Bronchial epithelial cell (primary cell): ENCODE measurements at places on chromosomes 11 and 22. TPM values are rescaled to one million over a fixed set of nuclear protein-coding genes. Genes with fewer than 3 reads are reported as not detected.

Gene GAL3ST1
- total RNA-seq = 0.13 and 0.26 TPM in 2 replicates

Gene KCNJ1
- under 0.01 TPM in 1 of 2 replicates, not detected in the other for total RNA-seq

Gene KIAA1671
- total RNA-seq = 14.7 and 24.2 TPM in 2 replicates

Gene HSPB2
- not detected in 2 replicates for total RNA-seq

Gene GAS2
- 1.1 and 1.8 TPM in 2 replicates for total RNA-seq

GRCh38 chr22:41911001-41911611 lies 3.8 kb downstream of the SHISA8 start:
- no peak for DNase-seq

DNA sequence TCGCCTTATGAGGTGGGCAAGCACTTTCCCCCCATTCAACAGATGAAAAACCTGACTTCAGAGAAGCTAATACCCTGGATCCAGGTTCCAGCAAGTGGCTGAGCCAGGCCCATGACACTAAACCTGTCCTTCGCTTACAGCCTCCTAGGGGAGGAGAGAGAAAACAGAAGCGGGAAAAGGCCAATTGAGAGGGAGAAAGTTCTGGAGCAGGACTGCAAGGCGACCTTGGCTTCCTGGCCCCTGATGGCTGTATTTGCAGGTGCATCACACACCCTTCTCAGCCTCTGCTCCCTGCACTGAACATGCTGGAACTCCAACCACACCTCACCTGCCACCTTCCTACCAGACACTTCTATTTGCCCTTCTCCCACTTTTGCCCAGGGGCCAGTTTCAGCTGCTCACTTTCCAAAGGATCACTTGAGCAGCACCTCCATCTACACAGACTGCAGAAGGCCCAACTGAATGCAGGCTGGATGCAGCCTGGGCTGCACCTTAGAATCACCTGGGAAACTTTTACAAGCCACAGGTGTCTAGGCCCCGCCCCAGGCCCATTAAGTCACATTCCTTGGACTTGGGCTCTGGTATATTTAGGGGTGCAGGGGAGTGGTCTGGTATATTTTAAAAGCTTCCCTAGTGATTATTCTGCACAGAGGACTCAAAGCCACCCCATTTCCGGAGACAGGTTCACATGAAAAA lies 14.3 kb upstream of the ADA2 start:
- DNase-seq = no peak

DNA sequence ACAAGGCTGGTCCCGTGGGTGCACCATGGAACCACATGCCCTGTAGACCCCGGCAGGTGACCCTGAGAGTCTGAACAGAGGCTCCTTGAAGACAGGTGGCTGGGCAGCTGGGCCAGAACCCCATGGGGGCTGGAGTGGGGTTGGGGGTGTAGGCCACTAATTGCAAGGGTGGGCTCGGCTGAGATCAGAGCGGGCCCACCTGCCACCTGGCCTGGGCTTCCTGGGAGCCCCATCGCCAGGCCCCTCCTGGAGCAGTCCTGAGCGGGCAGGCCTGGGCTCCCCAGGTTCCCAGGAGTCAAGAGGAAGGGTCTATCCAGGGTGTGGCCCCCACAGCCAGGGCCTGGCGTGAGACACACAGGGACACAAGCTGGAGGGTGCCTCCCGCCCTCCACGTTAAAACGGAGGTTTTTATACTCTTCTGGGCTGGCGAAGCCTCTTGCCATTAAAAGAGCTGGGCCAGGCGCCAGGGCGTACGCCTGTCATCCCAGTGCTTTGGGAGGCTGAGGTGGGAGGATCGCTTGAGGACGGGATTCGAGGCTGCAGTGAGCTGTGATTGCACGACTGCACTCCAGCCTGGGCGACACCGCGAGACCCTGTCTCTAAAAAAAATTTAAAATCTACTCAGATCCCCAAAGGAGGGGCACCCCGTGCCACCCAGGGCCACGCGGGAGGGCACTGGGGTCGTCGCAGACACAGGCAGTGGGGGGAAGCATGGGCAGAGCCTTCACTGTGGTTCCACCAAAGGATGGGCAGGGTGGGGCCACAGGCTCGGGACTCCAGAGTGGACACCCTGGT lies 4.8 kb upstream of the TRABD start:
- DNase-seq = no peak

- DNase-seq = no peak
Observed at GRCh38 chr11:130129922-130130321, 29.7 kb upstream of the ST14 start.

GRCh38 chr11:9385327-9385899 lies 961 bp downstream of the IPO7 start:
- DNase-seq = peak; percentile 40

DNA sequence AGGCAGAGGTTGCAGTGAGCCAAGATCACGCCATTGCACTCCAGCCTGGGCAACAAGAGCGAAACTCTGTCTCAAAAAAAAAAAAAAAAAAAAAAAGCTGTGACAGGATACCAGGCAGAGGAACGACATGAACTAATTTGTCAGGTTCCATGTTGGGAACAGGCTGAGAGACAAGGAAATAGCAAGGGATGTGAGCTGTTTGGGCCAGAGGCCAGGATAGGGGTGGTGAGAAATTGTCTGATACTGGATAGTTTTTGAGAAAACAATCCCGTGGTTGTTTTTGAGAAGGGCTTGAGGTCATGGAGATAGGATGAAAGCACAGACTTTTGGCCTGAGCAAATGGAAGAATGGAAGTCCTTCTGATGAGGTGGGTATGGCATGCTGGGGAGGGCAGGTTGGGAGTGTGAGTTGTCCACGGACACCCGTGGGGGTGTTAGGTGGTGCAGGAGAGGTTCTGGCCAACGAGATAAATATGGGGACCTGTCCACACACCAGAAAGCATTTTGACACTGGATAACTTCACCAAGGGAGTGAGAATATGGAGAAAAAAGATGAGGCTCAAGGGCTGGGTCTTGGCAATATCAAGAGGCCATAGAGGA lies 13.7 kb downstream of the PIWIL3 start:
- DNase-seq = no peak

DNA sequence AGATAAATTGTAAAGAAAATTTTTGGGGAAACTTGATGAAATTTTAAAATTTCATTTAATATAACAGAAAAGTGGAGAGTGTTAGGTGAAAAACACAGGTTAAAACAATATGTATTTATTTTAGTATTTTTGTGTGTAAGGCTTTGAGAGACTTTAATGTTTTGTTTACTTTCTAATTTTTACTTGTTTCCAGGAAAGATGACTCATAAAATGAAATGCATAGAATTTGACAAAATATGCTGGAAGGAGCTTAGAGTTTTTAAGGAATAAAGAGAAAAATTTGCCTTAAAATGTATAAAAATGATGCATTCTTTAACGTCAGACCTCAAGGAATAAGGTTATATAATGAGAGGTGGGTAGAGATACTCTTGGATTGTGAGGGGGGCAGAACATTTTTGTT lies 1205.1 kb upstream of the CNTN5 start:
- peak; percentile 0 for DNase-seq

- no peak for DNase-seq
Observed at GRCh38 chr11:9231848-9232177, 33.3 kb downstream of the DENND5A start.

GRCh38 chr11:106012744-106013143 lies 9.3 kb downstream of the MSANTD4 start:
- peak; percentile 66 for DNase-seq

GRCh38 chr11:86738568-86738967 lies 61.8 kb upstream of the PRSS23 start:
- no peak for DNase-seq

DNA sequence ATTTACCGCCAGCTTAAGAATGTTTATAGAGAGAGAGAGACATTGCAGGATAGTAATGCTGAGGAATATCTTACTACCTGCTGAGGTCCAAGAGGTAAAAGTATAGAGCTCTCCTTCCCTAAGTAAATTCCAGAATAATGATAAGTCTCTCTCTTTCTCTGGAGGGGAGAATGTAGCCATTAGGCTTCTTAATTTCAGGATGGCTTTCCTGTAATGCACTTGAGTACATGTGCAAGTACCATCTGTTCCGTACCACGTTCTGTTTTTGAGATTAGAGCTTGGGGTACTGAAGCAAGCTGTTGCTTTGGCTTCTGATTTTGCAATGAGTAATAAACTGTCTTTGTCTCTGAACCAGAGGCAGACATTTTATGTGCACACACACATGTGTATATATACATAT lies 1314.0 kb downstream of the JRKL start:
- no peak for DNase-seq

- DNase-seq = no peak
Observed at GRCh38 chr11:30786256-30787110, 200.3 kb upstream of the MPPED2 start.

DNA sequence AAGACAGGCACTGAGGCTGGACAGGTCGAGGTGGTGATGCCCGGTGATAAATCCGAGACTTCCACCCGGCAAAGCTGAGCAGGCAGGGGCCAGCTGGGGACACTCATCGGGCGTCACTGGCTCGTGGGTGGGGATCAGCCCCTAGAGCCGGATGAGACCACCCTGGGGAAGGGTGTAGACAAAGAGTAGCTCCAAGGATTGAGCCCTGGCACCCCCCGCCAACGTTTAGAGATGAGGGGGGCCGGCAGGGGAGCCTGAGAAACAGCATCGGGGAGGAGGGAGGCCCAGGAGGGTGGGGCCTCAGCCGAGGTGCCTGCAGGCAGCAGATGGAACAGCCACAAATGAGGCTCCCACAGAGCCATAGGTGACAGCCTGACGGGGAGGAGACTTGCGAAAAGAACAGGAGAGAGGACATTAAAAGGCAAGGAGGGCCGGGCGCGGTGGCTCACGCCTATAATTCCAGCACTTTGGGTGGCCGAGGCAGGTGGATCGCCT lies 27.4 kb upstream of the CBX7 start:
- DNase-seq = no peak

DNA sequence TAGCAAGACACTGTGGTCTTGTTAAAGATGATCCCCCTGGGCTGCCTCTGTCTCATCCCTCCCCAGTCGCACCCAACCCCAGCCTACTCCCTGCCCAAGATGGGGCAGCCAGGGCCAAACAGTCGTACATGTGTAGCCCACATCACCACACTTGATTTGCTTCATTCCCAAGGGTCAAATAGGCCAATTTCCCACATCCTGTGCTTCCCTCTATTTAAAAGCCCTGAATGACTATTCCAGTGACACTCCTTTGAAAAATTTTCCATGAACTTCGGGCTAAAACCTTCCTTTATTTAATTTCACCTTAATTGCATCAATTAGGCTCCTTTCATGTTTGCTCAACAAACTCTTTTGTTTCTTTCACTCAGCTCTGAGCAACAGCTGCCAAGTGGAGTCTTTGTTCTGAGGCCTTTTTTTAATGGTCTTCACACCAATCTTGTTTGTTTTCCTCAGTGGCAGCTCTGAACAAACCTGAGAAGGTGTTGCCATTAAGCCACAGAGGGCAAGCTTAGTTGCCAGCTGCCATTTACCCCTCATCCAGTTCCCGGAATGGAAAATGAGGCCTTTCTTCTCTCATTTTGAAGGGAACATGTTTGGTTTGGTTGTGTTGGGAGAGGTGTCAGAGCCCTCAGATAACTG lies 126.9 kb downstream of the APIP start:
- no peak for DNase-seq

- no peak for DNase-seq
Observed at GRCh38 chr22:20033045-20033706, 12.3 kb downstream of the TANGO2 start.

DNA sequence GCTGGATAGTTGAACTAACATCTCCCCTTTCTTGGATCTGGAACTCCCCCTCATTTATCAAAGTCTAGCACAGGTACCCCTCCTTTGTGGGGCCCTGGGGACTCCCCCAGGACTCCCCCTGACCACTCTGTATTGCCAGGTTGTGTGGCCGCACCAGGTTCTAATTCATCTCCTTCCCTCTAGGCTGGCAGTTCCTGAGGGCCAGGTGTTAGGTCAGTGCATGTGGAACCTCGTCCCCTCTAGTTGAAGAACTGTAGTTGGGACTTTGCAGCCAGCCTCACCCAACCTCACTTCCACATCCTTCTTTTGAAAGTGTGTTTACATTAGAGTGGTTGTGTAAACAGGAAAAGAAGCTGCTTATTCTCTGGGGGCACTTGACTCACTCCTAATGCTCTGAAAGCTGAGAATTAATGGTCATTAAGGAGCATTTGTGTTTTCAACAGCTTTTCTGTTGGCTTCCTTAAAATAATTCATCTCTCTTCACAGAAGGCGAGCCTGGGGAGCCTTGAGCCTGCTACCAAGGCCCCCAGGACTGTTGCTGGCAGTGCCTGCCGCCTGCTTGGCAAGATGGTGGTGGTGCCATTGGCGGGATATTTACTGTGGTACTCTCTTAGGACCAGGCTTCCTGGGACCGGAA lies 11.8 kb downstream of the UPB1 start:
- peak; percentile 66 for DNase-seq

DNA sequence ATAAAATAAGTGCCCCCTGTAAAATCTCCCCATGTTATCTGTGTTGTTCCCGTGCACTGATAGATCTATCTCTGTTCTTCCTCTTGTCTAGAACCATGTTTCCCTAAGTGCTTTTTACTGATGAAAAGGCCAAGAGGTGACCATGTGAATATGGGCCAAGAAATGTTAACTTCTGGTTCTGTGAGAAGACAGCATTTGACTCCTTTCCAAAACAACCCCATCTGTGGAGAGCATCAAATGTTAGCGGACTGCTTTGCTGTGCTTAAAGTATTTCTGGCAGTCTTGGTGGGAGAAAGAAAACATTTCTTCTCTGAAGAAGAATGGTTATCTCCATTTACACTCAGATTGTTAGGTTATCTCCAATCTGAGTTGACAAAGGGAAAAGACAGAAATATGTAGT lies 58.6 kb upstream of the GUCY1A2 start:
- DNase-seq = no peak

DNA sequence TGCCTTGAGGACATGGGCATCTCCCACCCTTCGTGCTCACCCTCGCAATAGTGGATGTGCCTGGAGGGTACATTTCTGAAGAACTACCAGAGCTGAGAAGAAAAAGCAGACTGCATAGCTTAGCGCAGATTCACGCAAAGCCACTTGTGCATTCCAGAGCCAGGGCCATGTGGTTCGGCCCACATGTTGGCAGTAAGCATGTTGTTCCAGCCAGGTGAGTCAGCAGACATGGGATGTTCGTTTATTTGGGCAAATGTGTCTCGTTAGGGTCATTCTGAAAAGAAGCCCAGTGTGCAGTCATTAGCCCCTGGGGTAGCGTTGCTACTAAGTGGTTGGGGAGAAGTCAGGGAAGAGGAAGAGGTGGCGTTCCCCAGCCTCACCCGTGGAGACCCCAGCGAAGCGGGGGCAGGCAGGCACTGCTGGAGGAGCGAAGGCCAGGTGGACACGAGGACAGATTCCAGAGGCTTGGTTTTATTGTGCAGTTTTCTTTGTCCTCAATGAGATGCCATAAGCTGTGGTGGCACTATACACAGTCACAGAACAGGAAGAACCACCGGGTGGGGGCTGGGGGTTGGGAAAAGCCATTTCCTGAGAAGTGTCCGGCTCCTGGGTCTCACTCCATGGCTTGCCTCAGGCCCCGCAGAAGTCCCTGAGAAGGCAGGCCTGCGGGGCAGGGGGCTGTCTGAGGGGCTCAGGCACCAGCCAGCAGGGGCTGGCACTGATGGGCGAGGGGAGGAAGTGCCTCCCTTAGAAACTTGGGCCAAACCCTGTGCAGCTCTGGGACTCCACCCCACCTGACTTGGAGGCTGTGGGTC lies 5.0 kb downstream of the THY1 start:
- DNase-seq = peak; percentile 21

DNA sequence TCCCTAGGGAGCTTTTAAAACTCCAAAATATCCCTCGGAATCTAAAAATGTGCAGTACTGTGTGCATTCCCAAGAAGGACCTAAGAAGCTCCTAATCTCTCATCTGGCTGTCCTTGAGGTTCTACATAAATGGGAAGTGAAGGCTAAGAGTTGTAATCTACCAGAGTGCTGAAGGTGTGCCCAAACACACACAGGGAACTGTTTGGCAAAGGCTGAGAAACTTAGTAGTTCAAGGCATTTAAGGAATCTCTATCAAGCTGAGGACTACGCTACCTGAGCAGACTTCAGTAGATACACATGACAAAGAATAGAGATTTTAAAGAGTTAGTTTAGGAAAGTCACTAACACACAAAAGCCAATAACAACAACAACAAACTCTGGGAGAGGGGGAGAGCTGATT lies 71.1 kb downstream of the TTC28 start:
- DNase-seq = no peak
